ENCODE measurements at places on chromosomes 5 and 9.
A peak's percentile ranks its signal among the peaks of the same experiment; 100 is the strongest.

GRCh38 chr9:21015995-21016394 is 15.4 kb downstream of the HACD4 start:
- DNase-seq: no peak

DNA sequence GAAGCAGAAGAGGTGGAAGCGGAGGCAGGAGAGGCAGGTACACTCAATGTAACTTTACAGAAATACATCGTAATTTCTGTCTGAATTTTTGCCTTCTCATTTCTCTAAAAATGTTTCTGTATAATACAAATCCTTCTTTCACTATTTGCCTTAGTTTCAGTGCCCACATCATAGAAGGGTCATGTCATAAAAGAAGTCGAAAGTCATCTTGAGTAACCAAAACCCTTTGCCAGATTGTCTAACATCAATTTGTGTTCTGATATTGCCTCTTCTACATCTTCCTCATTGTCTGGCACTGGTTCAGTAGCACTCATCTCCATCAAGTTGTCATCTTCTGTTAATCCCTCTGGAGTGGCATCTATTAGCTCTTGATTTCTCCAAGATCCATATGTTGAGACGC is 6.2 kb upstream of the CYFIP2 start:
- DNase-seq: no peak

- DNase-seq: no peak
These were observed 128.8 kb downstream of the ROR2 start for GRCh38 chr9:91820949-91821880.

DNA sequence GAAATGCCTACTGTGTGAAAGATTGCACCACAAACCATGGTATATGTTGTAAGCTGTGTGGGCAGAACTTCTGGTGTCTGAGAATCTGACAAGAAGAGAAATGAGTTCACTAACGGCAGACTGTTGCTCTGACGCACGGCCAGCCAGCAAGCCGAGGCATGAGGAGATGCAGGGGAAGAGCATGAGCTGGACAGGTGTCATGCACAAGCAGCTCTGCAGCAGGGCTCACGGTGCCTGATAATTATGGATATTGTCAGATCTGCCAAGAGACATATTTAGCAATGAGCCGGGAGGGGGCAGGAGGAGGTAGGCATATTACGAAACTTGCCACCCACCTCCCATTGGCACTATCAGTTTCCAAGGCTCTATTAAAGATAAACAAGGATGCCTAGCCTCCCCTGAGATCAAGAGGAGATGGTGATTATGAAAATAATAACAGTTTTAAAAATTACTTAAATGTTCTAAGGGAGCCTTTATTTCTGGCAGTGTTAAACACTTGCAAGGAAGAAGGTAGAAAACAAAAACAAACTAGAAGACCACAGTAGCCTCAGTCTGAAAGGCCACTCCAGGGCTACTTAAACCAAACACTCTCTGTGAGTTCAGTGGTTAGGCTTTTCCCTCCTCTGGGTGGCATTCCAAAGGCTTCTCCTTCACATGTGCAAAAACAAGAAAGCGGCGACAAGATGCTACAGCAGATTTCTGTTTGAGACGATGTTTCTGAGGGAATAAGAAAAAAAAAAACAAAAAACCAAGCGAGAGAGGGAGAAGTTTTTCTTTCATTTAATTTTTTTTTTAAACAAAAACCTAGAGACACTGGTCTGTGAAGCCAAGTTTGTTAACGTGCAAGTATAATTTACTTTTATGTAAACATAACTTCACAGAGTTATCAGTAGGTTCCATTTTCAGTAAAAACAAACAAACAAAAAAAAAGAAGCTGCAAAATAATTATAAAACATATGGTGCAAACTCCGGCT is 339.5 kb downstream of the BNC2 start:
- no peak for DNase-seq

DNA sequence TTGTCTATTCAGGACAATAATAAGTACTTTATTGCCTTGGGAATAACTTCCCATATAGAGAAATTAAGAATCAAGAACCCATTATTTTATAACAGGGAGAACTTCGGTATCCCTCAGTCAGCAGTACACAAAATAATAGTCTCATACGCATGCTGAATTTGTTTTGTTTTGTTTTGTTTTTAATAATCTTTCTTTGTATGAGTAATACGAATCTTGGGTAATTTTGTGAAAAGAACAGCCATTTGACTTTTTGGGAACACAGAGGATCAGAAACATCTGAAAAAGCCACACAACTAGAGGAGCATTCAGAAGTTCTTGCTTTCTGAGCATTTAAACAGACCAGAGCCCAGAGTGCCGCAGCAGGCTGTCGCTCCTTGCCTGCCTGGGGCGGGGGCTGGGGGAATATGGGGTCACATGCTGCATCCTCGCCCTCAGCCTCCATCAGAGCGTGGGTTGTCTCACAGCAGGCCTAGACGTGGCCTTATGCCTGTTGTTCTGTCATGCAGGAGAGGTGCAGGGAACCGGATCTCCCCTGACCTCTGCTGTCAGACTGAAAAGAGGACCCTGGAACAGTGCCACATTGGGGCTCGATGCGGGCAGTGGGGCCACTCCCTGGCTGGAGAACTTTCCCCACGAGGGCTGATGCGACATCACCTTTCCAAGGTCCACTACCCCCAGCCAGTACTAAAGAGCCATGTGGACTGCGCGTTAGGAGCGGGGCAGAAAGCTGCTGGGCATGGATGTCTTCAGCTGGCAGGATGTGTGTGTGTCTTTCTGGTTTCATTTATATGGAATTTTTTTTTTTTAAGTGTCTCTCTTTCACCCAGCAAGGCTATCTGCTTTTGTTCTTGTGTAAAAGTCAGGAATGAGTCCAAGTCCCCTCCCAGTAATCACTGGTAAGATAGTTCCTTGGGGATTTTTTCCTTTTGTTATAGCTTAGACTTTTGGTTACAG is 133.4 kb upstream of the OTULINL start:
- no peak for DNase-seq

DNA sequence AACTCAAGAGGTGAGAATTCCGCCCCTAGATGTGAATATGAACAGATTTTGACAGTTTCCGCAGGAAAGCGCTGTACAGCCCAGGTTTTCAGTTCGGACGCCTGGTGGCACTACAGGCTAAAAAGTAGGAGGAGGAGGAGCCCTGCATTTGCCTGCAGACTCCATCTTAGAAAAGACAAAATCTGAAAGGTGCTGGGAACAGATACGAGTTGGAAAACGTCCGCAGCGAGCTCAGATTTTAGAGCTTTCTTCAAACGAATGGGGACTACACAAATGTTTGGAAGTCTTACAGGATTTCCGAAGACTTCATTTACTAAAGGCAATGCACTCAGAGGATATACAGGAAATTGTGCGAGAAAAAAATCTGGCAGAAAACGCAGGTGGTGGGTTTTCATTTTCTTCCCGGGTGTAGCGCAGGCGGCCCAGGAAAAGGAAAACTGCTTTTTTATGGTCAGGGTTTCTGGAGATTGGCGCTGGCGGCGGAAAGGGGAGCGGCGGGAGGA is 9.9 kb upstream of the PCDHB2 start:
- peak; percentile 26 for DNase-seq

DNA sequence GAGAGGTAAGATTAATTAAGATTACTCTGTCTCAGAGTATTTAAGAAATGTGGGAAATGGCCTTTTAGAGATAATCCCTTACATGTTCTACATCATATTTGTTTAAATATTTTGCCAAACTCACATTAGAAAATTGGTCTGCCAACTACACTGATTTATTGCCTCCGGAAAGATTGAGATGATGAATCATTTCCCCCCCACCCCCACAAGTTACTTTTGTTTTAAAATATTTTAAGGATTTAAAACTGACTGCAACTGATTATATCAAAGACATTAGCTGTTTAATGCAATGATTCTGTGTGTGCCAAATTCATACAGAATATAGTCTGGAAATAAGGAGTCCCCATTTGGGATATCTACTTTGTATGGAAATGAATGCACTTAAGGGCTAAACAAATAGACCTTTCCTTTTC is 674.4 kb downstream of the PRR16 start:
- DNase-seq: no peak

GRCh38 chr5:110092955-110093785 is 403.4 kb downstream of the MAN2A1 start:
- DNase-seq: no peak

DNA sequence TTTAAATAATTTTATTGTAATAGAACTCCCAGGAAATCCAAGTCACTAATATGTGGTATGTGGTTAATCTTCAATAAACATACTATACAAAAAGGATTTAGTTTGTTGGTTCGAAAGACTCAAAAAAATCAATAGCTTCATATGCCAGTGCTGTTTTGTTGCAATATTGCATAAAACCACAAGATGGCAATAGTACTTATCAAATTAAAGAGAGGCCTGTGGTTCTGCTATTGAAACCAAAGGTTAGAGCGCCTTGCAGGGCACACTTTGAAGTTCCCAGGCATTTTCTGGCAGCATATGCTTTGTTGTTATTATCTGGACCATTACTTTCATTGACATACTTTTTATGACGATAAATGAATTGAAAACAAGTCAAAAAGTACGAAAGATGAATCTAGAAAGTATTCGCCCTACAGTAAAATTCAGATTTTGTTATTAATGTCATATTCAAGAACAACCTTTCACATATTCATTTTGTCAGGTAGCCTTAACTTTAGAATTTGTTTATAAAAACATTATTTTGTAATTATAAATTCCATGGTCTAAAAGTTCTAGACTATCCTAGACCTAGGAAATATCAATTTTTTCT is 316.3 kb downstream of the MCTP1 start:
- DNase-seq: no peak

- no peak for DNase-seq
These were observed 1.5 kb downstream of the SPOCK1 start for GRCh38 chr5:137497396-137498290.

DNA sequence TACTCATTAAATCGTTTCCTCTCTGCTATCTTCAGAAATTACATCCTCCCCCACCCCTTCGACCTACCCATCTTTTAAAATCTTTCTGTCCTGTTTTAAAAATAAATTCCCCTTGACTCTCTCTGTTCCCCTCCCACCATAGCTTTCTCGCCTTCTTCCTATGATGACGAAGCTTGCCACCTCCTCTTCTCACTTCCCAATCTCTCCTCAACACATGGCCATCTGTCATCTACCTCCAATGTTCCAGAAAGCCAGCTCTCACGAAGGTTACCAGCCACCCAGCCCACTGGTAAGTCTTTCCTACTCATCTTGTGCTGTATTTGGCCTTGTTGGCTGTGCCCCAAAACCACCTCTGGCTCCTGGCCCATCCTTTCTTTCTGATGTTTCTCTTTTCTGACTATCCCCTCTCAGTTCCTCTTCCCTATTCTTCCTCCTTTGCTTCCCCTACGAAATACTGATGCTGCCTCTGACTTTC is 346.3 kb downstream of the ENC1 start:
- no peak for DNase-seq

- DNase-seq: no peak
These were observed 118.7 kb upstream of the BOD1 start for GRCh38 chr5:173735184-173735583.

GRCh38 chr5:170448221-170448620 is 55.6 kb upstream of the KCNIP1 start:
- no peak for DNase-seq

DNA sequence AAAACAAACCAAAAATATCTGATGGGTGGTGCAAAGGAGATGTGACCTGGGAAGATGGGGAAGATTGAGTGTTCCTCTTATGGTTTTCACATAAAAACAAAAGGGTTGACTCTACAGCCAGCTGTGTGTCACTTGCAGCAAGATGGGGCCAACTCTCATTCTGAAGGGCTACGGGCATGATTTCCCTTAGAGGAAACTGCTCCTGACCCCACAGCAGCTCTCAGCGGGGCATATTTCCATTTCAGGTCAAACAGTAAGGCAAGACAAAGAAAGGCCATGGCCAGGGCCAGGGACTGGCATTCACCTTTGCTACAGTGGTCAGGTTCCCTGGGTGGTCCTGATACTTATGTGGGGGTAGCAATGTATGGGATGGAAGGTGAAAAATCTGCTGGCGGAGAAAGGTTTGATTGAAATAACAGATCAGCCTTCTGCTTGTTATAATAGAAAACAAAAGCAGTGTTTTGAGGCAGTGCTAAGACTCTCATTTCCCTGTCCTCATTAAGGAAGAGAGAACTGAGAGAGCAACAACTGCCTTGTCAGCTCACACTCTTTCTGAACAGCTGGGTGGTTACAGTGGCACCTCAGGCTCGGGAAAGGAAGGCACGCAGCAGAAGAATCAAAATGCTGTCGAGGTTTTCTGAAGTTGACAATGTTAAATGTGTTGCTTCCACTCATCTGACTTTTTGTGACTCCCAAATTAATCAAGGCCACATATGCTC is 120.7 kb upstream of the PCA3 start:
- no peak for DNase-seq

DNA sequence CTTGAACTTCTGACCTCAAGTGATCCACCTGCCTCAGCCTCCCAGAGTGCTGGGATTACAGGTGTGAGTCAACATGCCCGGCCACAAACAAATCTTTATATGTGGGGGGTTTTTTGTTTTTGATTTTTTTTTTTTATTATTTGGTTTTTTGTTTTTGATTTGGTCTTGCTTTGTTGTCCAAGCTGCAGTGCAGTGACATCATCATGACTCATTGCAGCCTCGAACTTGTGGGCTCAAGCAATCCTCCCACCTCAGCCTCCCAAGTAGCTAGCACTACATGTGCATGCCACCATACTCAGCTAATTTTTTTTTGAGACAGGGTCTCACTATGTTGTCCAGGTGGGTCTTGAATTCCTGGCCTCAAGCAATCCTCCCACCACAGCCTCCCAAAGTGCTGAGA is 42.4 kb downstream of the ALDH7A1 start:
- no peak for DNase-seq

DNA sequence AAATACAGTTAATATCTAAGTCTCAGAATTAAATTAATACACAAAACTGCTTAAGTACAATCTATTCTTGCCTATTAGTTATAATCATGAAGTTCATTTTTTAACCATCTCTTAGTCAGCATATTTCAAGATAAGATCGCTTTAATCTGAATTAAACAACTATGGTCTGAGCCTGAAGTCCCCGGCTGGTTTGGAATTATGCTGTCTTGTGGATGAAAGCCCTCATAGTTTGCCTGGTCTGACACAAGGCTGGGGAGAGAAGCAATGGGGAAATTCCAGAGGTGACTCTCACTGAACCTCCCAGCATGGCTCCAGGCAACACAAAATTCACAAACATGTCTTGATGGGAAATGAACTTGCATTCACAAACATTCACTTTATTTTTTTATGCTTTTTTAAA is 28.0 kb upstream of the GRAMD2B start:
- no peak for DNase-seq

GRCh38 chr9:97873882-97874281 is 20.9 kb downstream of the FOXE1 start:
- DNase-seq: no peak

DNA sequence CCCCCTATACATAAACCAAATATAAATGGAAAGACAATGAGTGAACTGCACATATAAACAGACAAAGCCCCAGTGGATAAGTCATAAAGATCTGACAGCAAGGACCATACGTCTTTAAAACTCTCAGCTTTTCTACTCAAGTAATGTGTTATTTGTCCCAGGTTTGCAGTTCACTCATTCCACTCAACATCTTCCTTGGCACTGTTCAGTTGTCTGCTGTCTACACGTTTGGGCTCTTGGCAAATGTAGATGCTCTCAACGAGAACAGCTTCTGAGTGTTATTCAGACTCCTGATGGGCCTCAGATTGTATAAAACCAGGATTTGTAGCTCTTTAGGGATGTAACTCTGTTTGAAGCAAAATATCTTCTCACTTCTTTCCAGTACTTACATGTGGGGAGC is 198.2 kb upstream of the SEMA6A start:
- no peak for DNase-seq

All from T-helper 1 cell (primary cell).